ENCODE measurements at places on chromosomes 3 and 15. TPM values are rescaled to one million over a fixed set of nuclear protein-coding genes. Genes with fewer than 3 reads are reported as not detected.
A peak's percentile ranks its signal among the peaks of the same experiment; 100 is the strongest.

- no peak for DNase-seq
- H3K27me3 ChIP-seq: no peaks in the 10 kb centered on the region
- H3K4me3 ChIP-seq: no peak overlapping the region
- H3K36me3 ChIP-seq: peaks cover 8% of the 10 kb centered on the region
- peaks cover 9% of the 10 kb centered on the region for H3K4me1 ChIP-seq
Measured at GRCh38 chr3:18586076-18586475, 160.9 kb upstream of the SATB1 start.

- H3K27ac ChIP-seq: no peak within 1 kb of the TSS
- peak within 1 kb of the TSS; percentile 29 for H3K4me3 ChIP-seq
- H3K4me1 ChIP-seq: peaks cover 22% of the 10 kb centered on the region
- H3K27me3 ChIP-seq: peaks cover 52% of the 10 kb centered on the region
- DNase-seq: no peak
Measured at GRCh38 chr3:173397161-173398110, at the start of gene NLGN1. Gene NLGN1 (plus strand): TSS chr3:173397744.

DNA sequence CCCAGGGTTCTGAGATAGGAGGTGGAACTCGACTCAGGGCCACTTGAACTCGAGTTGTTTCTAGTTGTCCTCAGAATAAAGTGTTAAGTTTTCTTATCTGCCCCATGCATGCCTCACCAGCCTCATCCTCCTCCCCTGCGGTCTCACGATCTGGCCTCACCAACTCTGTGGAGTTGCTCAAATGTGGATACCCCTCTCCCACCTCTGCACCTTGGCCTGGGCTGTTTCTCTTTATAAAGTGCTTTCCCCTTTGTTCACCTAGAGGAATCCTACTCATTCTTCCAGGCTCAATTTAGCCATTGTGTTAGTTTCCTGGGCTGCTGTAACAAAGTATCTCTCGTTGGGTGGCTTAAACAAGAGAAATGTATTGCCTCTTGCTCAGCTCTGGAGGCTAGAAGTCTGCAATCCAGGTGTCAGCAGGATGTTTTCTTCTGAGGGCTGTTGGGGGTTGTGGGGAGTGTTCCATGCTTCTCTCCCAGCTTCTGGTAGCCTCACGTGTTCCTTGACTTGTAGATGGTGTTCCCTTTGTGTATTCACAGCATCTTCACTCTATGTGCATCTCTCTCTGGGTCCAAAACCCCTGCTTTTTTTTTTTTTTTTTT lies 100.7 kb downstream of the MEX3B start:
- H3K4me3 ChIP-seq: no peak overlapping the region
- no peak for DNase-seq
- H3K27me3 ChIP-seq: peaks cover 5% of the 10 kb centered on the region
- no peak overlapping the region for H3K27ac ChIP-seq

GRCh38 chr15:41891946-41892345 lies 1.9 kb downstream of the SPTBN5 start:
- H3K36me3 ChIP-seq: peaks cover under 1% of the 10 kb centered on the region
- no peak overlapping the region for H3K4me3 ChIP-seq
- no peak overlapping the region for H3K27ac ChIP-seq
- DNase-seq: no peak
- no peaks in the 10 kb centered on the region for H3K27me3 ChIP-seq

- H3K4me1 ChIP-seq: peaks cover 35% of the 10 kb centered on the region
- DNase-seq: no peak
- no peak overlapping the region for H3K27ac ChIP-seq
- no peak overlapping the region for H3K4me3 ChIP-seq
Measured at GRCh38 chr3:13404626-13405452, 15.3 kb downstream of the NUP210 start.

DMXL2 gene
- total RNA-seq: 6.3 TPM

DNA sequence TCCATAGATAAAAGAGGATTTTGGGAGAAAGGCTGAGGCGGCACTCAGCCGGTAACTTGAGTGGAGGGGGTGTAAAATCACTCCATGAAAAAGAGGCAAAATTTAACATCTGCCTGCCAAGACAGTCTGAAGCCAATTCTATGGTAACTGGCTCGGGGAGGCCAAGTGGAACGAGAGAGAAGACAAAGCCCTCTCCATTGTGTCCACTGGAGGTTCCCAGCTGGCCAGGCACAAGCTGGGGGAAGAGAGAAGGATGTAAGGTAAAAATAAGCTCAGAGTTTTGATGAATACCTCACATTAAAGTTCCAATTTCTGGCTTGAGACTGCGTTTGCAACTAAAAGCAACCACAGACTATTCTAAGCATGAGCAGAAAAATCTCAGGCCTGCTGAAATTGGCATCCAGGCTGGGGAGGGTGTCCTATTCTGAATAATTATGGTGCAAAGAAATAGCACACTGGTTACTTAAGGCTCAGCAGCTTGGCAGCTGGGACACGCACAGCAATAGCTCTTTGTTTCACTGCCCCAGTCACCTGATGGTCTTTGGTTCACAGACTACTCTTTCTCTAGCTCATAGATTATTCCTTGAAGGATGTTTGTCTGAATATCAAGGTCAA lies 48.8 kb downstream of the CHRD start:
- H3K27me3 ChIP-seq: peaks cover 3% of the 10 kb centered on the region
- H3K27ac ChIP-seq: no peak overlapping the region
- DNase-seq: no peak
- H3K4me1 ChIP-seq: no peaks in the 10 kb centered on the region
- no peaks in the 10 kb centered on the region for H3K36me3 ChIP-seq
- no peak overlapping the region for H3K4me3 ChIP-seq

Measured in activated CD4-positive, alpha-beta memory T cell treated with anti-CD3 and anti-CD28 coated beads for 36 hours (primary cell).